Mesothelial cell of epicardium (in vitro differentiated cells): ENCODE measurements at places on chromosomes 1 and 21.

GRCh38 chr1:38608202-38608864 is 251.2 kb downstream of the RRAGC start:
- no peaks in the 10 kb centered on the region for H3K36me3 ChIP-seq
- H3K27me3 ChIP-seq: peaks cover 85% of the 10 kb centered on the region
- H3K27ac ChIP-seq: no peak overlapping the region
- H3K4me1 ChIP-seq: peaks cover 4% of the 10 kb centered on the region

GRCh38 chr1:180173952-180174351 is 19.3 kb downstream of the QSOX1 start:
- H3K36me3 ChIP-seq: peaks cover 4% of the 10 kb centered on the region
- H3K27me3 ChIP-seq: no peaks in the 10 kb centered on the region
- H3K27ac ChIP-seq: no peak overlapping the region
- DNase-seq: no peak

DNA sequence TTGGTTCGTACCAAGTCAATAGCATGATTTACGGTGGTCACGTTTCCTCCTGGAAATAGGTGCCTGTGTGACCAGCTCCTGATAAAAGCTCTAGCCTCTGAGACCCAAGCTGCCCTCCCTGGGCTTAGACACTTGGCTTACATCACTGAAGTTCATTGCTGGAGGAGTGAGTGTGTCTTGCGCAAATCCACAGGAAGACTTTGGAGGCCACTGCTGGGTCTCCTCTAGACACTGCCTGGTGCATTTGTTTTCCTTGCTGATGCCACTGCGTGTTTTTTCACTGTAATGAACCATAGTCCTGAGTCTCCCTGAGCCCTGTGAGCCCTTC is 230.6 kb downstream of the DSCAM start:
- H3K27me3 ChIP-seq: no peaks in the 10 kb centered on the region
- H3K4me1 ChIP-seq: no peaks in the 10 kb centered on the region
- no peak for DNase-seq
- H3K36me3 ChIP-seq: no peaks in the 10 kb centered on the region
- H3K27ac ChIP-seq: no peak overlapping the region
- no peak overlapping the region for H3K4me3 ChIP-seq

DNA sequence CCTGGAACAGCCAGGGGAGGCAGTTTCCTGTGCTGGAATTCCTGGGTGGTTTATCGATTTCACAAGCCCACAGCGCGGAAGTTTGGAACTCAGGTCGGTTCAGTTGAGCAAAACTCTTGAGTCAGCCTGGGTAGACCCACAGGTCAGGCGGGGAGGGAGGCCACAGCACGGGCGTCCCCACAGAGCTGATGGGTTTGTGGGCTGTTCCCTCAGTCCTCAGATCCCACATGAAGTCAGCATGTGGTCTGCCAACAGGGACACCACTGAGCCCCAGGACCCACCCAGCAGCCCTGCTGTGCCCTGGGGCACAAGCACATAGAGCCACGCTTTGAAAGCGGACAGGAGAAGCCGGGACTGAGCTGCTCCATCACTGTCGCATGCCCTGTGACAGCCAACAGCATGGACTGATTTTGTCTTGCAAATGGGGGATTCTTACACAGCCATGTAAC is 17.4 kb downstream of the BMP8A start:
- H3K27me3 ChIP-seq: peaks cover 15% of the 10 kb centered on the region
- no peak overlapping the region for H3K4me3 ChIP-seq
- no peaks in the 10 kb centered on the region for H3K36me3 ChIP-seq
- H3K4me1 ChIP-seq: no peaks in the 10 kb centered on the region
- no peak for DNase-seq

GRCh38 chr21:42819861-42820615 is 59.3 kb downstream of the WDR4 start:
- peaks cover 7% of the 10 kb centered on the region for H3K36me3 ChIP-seq
- peak; percentile 7 for DNase-seq
- H3K4me3 ChIP-seq: no peak overlapping the region

GRCh38 chr1:91731815-91732214 is 154.1 kb downstream of the TGFBR3 start:
- no peaks in the 10 kb centered on the region for H3K27me3 ChIP-seq
- no peak overlapping the region for H3K4me3 ChIP-seq
- H3K27ac ChIP-seq: no peak overlapping the region
- peaks cover 42% of the 10 kb centered on the region for H3K4me1 ChIP-seq

GRCh38 chr1:198449727-198450433 is 90.6 kb downstream of the ATP6V1G3 start:
- no peak overlapping the region for H3K4me3 ChIP-seq
- no peaks in the 10 kb centered on the region for H3K36me3 ChIP-seq
- peaks cover 20% of the 10 kb centered on the region for H3K4me1 ChIP-seq
- H3K27me3 ChIP-seq: no peaks in the 10 kb centered on the region
- no peak for DNase-seq

- H3K4me1 ChIP-seq: peaks cover 11% of the 10 kb centered on the region
- peaks cover 2% of the 10 kb centered on the region for H3K36me3 ChIP-seq
- H3K27me3 ChIP-seq: no peaks in the 10 kb centered on the region
- peak overlapping the region; percentile 94 for H3K27ac ChIP-seq
- peak overlapping the region; percentile 88 for H3K4me3 ChIP-seq
Observed at GRCh38 chr1:77888781-77889642, 588 bp downstream of the NEXN start.

- H3K27ac ChIP-seq: no peak overlapping the region
- no peaks in the 10 kb centered on the region for H3K4me1 ChIP-seq
- H3K4me3 ChIP-seq: no peak overlapping the region
- H3K36me3 ChIP-seq: no peaks in the 10 kb centered on the region
- no peak for DNase-seq
Observed at GRCh38 chr1:5394111-5394510, 598.1 kb downstream of the NPHP4 start.

- DNase-seq: no peak
- H3K27me3 ChIP-seq: no peaks in the 10 kb centered on the region
- no peaks in the 10 kb centered on the region for H3K36me3 ChIP-seq
Observed at GRCh38 chr1:54332781-54333585, 73.2 kb downstream of the SSBP3 start.

DNA sequence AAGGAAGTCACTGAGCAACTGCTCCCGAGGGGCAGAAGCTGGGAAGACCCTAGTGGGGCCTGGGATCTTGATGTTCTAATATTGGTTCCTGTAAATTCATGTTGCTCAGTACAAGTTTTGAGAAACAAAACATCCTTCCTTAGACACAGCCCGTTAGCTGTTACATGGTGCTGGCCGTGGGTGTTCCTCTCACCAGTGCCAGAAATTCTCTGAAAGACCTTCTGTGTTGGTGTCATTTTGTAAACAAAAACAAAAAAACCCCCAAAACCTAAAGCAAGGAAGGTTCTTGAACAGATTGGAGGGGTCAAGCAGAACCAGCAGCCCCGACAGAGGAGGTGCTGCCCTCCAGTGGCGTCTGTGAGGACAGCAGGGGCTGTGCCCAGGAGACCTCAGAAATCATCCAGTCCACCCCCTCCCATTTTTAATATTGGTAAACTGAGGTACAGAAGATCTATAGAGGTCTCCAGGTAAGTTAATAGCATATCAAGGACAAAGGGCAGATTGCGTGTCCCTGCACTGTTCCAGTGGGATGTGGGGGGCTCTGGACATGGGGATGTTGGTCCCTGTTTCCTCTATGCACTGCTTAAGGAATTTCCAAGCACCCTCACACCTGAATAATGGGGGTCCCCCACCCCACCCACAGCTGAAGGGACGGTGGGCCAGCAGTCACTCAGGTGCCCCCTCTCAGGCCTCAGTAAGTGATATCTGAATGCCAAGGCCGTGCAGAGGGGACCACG is 38.2 kb downstream of the SLC2A7 start:
- no peak overlapping the region for H3K27ac ChIP-seq
- no peak overlapping the region for H3K4me3 ChIP-seq
- H3K36me3 ChIP-seq: no peaks in the 10 kb centered on the region
- H3K4me1 ChIP-seq: no peaks in the 10 kb centered on the region
- H3K27me3 ChIP-seq: no peaks in the 10 kb centered on the region

DNA sequence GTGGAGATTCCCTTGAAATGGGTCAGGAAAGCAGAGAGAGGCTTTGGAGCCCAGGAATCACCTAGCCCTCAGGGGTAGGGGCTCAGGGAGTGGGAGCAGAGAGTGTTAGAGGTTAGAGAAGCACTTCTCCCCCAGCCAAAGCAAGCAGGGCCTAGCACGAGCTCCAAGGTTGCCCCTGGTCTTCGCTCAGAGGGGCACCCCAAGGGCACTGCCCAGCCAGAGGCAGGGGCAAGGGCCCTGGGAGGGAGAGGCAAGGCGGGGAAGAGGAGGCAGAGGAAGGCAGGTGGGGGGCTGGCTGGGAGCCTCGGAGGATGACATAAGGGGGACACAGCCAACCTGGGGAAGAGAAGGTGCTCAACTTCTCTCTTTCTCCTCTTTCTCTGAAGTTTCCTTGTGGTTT is 71.9 kb downstream of the CASZ1 start:
- no peaks in the 10 kb centered on the region for H3K36me3 ChIP-seq
- H3K27me3 ChIP-seq: peaks cover 52% of the 10 kb centered on the region

- peaks cover 62% of the 10 kb centered on the region for H3K4me1 ChIP-seq
- no peaks in the 10 kb centered on the region for H3K27me3 ChIP-seq
- no peak for DNase-seq
- H3K4me3 ChIP-seq: peak within 1 kb of the TSS; percentile 74
Observed at GRCh38 chr1:162632217-162632666, at the start of gene DDR2. Gene DDR2 (plus strand): TSS chr1:162632464. CDS start chr1:162719064, 86,600 bp downstream.

DNA sequence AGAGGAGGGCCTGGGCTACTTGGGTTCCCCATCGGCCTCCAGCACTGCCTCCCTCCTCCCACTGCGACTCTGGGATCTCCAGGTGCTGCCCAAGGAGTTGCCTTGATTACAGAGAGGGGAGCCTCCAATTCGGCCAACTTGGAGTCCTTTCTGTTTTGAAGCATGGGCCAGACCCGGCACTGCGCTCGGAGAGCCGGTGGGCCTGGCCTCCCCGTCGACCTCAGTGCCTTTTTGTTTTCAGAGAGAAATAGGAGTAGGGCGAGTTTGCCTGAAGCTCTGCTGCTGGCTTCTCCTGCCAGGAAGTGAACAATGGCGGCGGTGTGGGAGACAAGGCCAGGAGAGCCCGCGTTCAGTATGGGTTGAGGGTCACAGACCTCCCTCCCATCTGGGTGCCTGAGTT is 24.4 kb downstream of the EIF2D start:
- H3K36me3 ChIP-seq: peaks cover 21% of the 10 kb centered on the region
- peak overlapping the region; percentile 94 for H3K27ac ChIP-seq
- no peak overlapping the region for H3K4me3 ChIP-seq
- no peaks in the 10 kb centered on the region for H3K27me3 ChIP-seq
- no peak for DNase-seq
- H3K4me1 ChIP-seq: peaks cover 40% of the 10 kb centered on the region
